ENCODE measurements at places on chromosomes 4 and X.

DNA sequence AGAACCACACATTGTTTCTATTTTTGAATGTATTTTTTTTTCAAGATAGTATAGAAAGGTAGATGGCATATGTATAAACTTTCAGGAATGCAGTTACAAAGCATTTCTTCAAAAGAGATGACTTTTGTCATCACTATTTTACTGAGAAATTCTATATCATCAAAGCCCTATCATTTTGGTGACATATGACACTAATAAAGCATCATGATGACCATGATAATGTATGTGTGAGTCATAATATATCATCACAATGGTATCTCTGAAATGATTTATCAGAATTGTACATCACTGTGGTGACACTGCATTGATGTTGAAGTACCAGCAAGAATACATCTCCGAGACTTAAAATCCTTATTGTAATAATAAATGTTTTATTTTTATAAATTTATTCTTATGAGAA lies 1740.8 kb downstream of the PCDH7 start:
- no peak for DNase-seq

DNA sequence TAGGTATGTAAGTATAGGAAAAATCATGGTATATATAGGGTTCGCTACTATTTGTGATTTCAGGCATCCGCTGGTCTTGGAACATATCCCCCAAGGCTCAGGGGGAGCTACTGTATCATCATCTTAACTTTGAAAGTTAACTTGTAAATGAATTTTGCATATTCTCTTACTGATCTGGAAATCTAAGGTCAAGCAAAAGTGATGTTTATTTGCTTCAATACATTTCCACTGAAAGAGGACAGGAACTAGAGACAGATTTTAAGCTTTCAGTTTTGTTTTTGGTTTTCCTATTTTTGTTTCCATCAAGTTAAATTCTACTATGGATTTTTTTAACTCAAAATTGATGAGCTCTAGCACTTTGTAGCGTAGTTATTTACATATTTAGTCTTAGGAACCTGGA lies 56.2 kb downstream of the NAF1 start:
- no peak for DNase-seq

DNA sequence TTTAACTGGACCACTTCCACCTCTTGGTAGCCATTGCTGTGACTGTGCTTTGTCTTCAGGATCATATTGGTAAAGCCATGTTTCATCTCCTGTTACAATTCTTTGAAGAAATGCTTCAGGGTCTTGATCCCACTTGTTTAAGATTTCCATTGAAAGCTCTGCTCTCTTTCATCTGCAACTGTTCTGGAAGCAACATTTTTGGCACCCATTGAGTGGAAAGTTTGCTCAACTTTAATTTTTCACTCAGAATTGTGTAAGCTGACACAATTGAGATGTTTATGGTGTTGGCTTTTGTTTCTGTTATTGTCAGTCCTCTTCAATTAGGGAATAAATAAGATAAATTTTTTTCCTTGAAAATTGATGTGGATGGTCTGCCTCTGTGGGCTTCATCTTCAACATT lies 237.4 kb downstream of the MAPK10 start:
- no peak for DNase-seq

GRCh38 chr4:112083587-112084347 lies 61.5 kb upstream of the FAM241A start:
- no peak for DNase-seq

DNA sequence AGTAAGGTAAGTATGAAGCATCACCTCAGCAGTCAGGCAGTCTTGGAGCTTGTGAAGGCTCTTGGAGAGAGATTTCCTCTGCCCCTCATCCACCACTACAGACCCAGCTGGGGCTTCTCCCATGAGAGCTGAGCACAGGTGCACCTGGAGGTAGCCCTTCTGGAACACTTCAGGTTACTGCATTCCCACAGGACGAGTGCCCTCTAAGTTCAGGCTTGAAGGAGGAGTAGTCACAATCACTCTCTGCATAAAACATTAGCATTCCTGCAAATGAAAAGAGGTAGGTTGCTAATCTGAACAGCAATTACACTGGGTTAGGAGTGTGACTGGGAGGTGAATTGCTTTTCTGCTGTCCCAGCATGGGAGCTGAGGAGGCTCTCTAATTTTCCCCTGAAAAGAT lies 308.8 kb downstream of the TEX13C start:
- DNase-seq, result no peak

GRCh38 chr4:103429283-103429682 lies 231.1 kb upstream of the CENPE start:
- DNase-seq, result no peak

DNA sequence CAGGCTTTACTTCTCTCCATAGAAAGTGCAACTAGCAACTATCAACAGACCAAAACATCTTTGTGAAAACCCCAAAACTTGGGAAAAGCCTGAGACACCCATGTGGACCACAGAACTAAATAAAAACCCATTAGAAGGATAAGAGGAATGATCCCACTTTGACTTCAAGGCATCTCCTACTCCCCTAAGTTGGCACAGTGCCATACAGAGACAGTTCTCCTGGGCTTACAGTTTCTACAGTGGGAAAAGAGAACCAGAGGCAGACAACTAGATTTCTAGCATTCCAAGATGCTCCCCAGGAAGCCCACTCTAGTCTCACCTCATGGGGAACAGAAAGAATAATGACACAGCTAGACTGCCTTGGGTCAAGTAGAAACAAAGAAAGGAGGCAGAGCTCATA lies 20.4 kb downstream of the TMLHE start:
- no peak for DNase-seq

- DNase-seq, result no peak
Observed at GRCh38 chr4:844752-845232, 18.9 kb upstream of the CPLX1 start.
